ENCODE measurements at places on chromosomes 5 and 9.

- no peak for DNase-seq
Measured at GRCh38 chr5:133480366-133480765, 132.0 kb downstream of the FSTL4 start.

GRCh38 chr5:14035859-14036503, 91.5 kb upstream of the DNAH5 start:
- DNase-seq = no peak

GRCh38 chr9:16371306-16371705, 499.2 kb downstream of the BNC2 start:
- DNase-seq = no peak

GRCh38 chr5:72010430-72010829, 96.8 kb upstream of the MAP1B start:
- DNase-seq = no peak

DNA sequence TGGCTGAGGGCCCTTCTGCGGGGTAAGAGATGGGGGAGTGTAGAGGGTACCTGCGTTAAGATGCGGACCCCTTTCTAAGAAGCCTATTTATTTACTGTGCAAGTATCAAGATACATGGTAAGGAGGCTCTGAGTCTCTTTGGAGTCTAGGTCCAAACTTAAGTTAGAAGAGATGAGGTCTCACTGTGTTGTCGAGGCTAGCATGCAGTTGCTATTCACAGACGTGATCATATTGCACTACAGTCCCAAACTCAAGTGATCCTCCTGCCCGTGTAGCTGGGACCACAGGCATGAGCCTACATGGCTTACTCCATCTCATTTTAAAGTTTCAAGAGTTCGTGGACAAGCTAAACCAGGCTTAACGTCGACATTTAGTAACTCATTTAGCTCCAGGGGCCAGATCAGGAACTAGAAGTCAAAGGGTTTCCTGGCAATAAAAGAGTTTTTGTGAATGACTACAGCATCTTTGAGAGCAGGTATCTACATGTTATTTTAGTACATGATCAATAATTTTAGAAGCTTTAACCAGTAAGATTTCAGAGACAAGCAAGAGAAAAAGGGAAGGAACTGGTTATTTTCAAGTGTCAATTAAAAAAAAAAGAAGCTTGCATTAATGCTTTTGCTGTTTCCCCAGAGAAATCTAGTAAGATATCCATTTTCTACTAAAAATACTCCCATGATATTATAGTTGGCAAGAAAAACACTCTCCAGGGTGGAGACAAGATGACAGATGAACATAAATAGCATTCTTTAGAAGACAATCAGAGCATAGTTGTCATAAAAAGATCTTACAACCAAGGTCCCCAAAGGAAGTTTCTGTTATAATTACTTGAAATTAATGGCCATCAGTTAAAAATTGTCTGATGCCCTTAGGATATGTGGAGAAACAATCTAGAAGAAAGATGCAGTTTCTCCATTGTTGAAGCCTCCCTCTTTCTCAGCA, 141.3 kb downstream of the SCAMP1 start:
- no peak for DNase-seq

- no peak for DNase-seq
Measured at GRCh38 chr5:37738865-37739488, 100.9 kb downstream of the GDNF start.

GRCh38 chr5:173604141-173604540, 12.3 kb downstream of the BOD1 start:
- DNase-seq = no peak

GRCh38 chr5:141783005-141783946, 94.9 kb downstream of the PCDH1 start:
- DNase-seq = no peak

DNA sequence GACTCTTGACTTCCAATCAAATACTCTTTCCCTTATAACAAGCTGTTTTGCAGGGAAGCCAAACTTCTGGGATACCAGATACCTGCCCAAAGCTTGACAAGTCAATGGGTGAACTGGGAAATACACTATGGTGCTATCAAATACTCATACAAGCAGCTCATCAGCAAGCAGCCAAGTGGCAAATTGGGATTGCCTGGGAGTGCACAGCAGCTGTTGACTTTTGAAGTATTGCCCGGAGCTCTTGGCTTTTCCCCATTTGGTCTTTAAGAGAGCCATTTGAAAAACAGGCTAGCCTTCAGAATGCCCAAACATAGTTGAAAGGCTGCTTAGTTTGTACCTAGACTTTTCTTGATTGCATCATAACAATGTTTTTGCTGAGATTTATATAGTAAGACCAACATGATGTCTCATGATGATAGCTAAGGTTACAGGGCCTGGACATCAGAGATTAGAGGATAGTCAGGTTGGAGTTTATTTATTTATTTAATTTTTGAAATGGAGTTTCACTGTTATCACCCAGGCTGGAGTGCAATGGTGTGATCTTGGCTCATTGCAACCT, 210.1 kb upstream of the ZNF608 start:
- DNase-seq = no peak

DNA sequence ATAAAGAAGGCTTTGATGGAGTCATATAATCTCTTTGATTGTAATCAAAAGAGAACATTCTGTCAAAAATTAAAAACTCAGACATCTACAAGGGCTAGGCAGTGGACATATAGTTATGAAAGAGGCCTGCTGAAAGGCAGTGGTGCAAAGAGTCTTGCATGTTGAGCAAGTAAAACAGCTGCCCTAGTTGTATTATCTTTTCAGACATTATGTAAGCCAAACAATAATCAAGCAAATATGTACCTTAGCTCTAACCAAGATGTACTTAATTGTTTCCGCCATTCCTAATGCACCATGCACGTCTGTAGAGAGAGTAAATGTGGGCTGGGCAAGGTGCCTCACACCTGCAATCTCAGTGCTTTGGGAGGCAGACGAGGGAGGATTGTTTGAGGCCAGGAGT, 14.3 kb downstream of the GAPT start:
- no peak for DNase-seq

- DNase-seq = peak; percentile 71
Measured at GRCh38 chr5:132820162-132820754, 7.2 kb downstream of the SOWAHA start.

DNA sequence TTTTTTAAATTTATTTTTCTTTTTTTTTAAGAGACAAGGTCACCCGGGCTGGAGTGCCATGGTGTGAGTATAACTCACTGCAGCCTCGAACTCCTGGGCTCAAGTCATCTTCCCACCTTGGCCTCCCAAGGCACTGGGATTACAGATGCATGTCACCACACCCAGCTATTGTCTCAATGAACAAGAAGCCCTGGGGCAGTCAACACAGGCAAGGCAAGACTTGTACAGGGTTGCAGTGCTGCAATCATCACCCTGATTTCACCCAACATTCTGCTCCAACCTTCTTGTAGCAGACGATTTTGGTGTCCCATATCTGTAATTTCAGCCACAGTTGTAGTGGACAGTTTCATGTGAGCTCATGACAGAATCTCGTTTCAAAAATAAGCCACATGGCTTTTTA, 205.8 kb upstream of the KIF2A start:
- no peak for DNase-seq

DNA sequence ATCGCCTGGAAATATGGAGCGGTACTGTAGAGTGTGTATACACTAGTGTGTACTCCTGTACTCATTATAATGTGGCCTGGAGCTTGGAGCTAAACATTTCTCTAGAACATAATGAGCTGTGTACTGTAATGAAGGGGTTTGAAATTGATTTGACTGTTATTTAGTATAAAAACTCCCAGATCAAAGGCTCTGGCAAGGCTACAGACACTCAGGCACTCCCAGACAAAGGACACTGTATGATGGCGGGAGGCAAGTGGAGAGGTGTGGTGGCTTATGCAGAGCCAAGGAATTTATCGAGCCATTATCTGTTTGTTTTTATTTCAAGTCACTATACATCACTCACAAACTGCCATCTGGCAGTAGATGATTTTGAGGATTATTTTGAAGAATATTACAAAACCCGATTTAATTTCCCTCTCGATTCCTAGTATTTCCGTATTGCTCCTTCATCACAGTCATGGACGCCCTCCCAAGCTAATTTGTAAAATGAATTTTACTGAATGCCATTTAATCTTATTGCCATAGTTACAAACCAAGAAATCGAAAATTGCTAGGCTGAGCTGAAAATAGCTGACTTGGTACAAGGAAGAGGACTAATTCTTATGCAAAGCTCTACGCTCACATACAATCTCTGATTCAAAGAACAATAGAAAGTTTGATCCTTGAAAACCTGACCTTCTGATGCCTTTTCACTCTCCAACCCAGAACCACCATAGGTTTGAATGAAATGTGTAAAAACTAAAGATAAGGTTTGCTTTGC, 240.2 kb upstream of the SEMA6A start:
- DNase-seq = no peak

DNA sequence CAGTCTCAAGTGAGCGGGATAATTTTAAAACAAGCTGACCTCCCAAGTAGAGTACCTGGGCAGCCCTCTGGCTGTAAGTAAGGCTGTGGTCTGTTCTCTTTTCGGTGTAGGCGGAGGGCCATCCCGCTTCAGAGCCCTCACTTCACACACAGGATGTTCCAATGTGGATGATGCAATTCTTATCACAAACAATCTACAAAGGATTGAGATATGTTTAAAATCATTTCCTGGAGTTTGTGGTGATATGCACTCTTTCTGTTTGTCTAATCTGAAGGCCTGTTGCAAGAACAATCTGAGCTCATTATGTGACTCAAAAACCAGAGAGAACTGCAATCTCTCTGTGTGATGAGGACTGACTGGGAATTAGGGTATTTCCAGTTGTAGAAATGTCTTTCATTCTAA, 42.5 kb downstream of the ITGA2 start:
- no peak for DNase-seq

GRCh38 chr9:91913096-91913495, 36.9 kb downstream of the ROR2 start:
- no peak for DNase-seq

- DNase-seq = no peak
Measured at GRCh38 chr9:29830821-29831220, 2257.5 kb upstream of the C9orf72 start.

- DNase-seq = no peak
Measured at GRCh38 chr5:71778678-71779276, 59.7 kb downstream of the CARTPT start.

GRCh38 chr9:122200960-122201595, 27.7 kb downstream of the LHX6 start:
- DNase-seq = no peak

DNA sequence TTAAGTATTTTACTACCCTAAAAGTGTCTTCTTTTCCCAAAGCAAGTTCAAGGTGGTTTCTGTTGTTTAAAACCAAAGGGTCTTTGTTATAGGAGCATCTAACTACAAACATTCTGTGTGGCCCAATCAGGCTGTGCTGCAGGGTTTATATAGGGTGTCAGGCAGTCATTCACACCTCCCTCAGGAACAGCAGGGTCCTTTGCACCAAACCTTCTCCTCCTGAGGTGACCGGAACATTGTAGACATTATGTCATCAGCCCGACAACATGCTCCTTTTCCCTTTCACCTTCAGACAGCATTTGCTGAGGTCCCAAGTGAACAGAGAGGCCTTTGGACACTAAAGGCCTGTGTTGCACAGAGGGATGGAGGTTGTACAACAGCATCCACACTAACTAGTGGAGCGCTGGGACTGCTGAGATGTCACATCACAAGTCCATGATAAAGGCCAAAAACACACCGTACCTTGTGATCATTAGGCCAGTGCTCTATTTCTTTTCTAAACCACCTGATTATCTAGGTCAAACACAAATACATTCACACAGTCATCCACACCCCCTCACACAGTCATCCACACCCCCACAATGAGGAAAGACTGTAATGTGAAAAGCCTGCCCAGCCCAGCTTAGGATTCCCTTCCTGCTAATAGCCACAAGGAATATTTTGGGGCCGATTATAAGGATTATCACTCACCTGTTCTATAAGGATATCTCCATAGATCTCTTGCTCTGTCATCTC, 123.8 kb upstream of the VLDLR start:
- no peak for DNase-seq

DNA sequence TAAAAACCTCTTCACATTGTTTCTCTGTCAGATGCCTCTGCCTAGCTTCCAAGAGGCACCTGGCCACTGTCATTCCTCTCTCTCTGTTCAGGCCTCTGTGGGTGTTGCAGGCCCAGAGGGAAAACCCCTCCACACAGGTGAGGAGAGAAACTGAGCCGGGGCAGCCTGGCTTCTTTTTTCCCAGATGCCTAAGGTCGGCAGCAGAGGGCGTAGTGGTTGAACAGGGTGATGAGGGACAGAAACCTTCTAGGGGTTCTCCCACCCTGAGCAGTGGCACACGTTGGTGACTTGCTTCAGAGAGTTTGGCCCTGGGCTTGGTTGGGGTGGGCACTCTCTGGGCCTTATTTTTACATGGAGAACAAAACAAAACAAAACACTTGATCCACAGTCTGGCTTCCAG, 12.2 kb downstream of the IL9 start:
- no peak for DNase-seq

GRCh38 chr5:40775085-40775845, 19.5 kb upstream of the TTC33 start:
- DNase-seq = no peak

GRCh38 chr9:81984928-81985327, 3.6 kb upstream of the SPATA31D1 start:
- no peak for DNase-seq

DNA sequence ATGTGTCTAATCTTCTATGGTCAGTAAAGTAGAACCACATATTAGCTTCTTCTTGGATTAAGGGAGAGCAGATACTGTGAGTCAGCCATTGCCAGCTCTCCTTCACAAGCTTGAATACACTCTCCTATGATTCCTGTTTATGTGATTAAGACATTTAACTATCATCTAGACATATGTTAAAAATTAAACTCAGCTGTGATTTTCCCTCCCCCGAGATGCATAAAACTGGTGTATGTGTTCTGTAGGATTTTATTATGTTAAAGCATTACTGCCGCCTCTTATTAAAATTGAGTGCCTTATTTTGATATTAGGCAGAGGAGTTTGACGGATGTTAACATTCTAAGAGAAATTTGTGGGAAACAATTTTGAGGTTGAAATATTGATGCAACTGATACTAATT, 114.6 kb downstream of the ACTBL2 start:
- DNase-seq = no peak

- DNase-seq = no peak
Measured at GRCh38 chr5:143262393-143263174, 140.9 kb downstream of the NR3C1 start.

GRCh38 chr9:110604171-110604601, 24.6 kb upstream of the SVEP1 start:
- DNase-seq = no peak

DNA sequence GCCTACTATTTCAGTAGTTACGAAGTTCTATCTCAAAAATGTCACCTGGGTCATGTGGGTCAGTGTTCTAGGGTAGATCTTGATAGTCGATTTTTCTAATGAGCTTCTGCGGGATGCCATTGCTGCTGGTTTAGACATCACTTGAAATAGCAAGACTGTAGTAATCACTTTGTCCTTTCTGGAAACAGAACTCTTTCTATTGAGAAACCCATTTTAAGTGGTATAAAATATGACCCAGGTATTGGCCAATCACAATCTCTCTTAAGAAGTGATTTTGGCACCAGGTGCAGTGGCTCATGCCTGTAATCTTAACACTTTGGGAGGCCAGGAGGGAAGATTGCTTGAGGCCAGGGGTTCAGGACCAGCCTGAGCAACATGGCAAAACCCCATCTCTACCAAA, 17.6 kb downstream of the ARRDC3 start:
- no peak for DNase-seq

- DNase-seq = no peak
Measured at GRCh38 chr5:17732351-17732923, 98.2 kb downstream of the TAF11L14 start.

- DNase-seq = no peak
Measured at GRCh38 chr9:12817702-12818101, 42.9 kb downstream of the LURAP1L start.

GRCh38 chr5:149733129-149733900, 3.2 kb downstream of the PPARGC1B start:
- no peak for DNase-seq

Measured in stimulated activated CD4-positive, alpha-beta T cell treated with anti-CD3 and anti-CD28 coated beads, Interleukin-1b, Interleukin-23, amount 100 ng/mL, for 1 hour (primary cell).